ENCODE measurements at places on chromosomes 1 and 21.

DNA sequence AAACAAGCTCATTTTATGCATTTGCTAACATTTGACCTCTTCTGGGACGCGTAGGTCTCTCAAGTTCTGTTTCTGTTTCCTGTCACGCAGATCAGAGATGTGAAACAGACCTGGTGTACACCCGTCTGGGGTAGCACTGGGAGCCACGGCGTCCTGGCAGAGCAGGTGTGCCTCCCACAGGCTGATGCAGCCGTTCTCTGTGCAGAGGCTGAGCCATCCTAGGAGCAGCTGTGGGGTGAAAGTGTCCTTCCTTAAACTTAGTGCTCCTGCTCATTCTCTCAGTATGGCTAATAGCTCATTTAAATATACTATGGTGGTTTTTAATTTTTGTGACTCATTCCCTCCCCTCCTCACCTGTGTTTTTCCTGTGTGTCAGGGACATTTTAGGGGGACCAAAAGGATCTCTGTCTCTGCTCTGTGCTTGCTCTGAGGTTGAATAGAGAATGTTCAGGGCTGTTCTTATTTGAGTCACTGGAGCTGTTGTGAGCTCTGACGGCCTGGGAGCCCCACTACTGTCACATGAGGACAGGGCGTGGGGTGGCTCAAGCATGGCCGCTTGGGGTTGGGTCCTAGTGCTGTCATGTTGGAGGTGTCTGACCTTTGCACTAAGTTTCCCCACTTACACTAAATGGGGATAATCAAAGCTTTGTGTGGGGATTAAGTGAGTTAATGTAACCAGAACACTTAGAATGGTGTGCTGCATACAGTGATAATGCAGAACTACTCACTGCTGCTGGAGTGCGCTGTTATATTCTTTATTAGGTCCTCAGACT is 43.0 kb downstream of the GALNT2 start:
- peak; percentile 26 for DNase-seq

DNA sequence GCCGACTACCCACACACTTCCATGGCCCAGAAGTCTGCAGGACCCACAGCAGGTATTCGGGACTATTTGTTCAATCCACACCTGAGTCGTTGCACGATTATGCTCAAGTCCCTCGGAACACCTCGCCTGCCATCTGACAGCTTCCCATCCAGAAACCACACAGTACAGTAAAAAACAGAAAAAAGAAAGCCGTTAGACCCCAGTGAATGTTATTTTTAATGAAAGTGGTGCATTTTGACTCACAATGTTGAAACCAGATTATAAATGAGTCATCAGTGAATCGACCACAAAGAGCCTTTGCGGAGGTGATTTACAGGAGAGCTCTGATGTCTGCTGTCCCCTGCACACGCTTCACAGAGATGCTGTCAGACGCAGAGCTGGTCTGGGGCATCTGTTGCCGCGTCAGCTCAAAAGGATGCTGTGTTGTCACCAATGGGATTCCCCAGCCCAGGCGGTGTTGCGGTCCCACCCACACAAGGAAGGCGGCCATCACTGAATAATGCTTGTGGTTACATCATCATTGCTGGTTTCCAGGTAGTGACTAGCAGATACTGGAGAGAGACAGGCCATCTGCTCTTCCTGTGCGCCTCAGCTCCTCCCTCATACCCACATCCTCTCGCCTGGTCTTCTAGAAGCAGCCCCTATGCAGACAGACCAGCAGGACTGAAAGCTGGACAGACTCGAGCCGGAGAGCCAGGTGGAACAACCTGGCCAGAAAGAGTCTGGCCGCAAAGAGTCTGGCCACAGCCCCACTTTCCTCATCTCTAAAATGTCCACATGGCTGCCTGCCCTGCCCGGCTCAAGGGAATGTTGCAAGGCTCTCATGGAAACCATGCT is 116.8 kb downstream of the TOMM20 start:
- peak; percentile 97 for DNase-seq

- no peak for DNase-seq
Measured at GRCh38 chr1:69491416-69491815, 76.3 kb upstream of the LRRC7 start.

GRCh38 chr1:107649023-107649422 is 316.0 kb downstream of the VAV3 start:
- peak; percentile 4 for DNase-seq

GRCh38 chr21:15751546-15751945 is 21.8 kb downstream of the USP25 start:
- no peak for DNase-seq
